ENCODE measurements at places on chromosomes 1 and 21.

- peak; percentile 1 for DNase-seq
These were observed 736 bp upstream of the ZMPSTE24 start for GRCh38 chr1:40257313-40257687.

DNA sequence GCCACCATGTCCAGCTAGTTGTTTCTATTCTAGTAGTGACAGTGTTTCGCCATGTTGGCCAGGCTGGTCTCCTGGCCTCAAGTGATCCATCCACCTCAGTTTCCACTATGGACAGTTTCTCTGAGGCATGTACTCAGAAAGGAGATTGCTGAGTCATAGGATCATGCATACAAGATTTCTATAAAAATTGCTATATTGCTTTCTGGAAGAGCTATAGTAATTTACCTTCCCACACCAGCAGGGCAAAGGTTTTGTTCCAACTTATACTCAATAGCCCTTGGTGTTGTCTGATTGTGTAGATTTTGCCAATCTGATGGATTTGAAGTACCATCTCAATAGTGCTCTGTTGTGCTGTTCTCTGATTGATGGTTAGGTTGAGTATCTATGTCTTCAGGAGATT is 15.6 kb upstream of the ATP1A1 start:
- no peak for DNase-seq

DNA sequence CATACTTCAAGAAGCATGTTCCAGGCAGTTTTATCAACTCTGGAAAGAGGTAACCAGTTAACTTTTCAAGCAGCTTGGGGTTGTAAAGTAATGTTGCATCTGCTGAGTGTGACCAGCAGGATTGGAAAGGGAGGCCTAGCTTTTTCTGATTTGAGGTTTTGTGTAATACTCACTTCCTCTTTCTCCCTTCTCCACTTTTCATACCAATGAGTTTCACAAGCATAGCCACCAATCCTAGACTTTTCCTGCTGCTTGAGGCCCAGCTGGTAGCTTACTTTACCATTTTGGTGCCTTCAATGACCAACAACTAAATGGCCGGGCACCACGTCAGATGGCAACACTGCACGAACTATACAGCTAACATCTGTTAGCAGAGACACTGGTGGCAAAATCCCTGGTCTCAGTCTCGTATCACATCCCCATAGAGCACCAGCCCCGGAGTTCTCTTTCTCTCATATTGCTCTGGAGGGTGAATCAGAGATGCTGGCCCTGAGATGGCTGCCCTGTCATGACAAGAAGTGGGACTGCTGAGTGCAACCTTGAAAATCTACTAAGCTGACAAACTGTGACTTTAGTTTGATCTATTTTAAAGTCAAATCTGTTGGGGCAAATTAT is 14.8 kb upstream of the GPR88 start:
- no peak for DNase-seq

GRCh38 chr1:159066108-159066507 is 10.5 kb downstream of the AIM2 start:
- no peak for DNase-seq

DNA sequence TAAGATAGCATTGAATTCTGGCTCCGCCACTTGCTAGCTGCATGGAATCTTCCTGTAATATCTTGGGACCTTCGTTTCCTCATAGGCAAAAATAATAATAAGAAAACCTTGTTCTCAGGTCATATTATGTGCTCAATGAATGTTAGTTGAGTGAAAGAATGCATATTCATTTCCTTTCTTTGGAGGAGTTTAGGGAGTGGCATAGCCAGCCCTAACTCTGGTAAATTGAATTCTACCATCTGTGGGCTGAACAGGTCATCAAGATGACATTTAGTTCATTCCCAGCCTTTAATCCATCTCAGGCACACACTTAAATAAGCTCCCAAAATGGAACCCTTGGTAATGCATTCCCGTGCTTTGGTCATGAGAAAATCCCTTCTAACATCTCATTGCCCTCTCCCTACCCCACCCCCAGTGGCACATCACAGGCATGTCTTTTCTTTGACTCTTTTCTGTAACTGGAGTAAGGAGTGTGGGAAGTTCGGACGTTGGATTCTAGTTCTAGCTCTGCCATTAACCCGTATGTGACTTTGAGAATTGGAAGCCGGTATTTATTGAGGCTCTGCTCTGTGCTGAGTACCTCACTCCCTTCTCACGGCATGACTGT is 13.2 kb upstream of the MYOG start:
- DNase-seq, result no peak

DNA sequence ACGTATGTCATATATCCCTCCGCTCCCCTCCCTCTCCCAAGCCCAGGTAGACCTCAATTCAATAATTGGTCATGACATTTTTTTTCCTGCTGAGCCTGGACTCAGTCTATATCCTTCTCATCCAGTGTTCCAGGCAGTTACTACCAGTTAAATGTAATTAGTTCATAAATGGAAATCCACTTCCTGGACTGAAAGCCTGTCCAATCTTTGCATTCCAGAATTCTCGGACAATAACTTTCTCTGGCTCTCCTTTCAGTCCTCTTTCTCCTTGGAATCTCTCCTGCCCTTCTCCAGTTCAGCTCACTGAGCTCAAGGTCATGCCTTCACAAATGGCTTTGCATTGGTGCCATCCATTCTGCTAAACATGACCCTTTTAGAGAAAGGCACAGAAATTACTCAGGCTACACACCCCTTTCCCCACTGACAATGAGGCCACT is 34.8 kb downstream of the VWA5B1 start:
- DNase-seq, result no peak

GRCh38 chr1:233655301-233655740 is 41.4 kb downstream of the KCNK1 start:
- DNase-seq, result no peak

GRCh38 chr21:16797966-16798365 is 714.9 kb upstream of the CXADR start:
- DNase-seq, result no peak

- DNase-seq, result no peak
These were observed 716.4 kb downstream of the AMY1C start for GRCh38 chr1:104466068-104466467.

- DNase-seq, result no peak
These were observed 6.5 kb downstream of the CNTN2 start for GRCh38 chr1:205049479-205049878.

DNA sequence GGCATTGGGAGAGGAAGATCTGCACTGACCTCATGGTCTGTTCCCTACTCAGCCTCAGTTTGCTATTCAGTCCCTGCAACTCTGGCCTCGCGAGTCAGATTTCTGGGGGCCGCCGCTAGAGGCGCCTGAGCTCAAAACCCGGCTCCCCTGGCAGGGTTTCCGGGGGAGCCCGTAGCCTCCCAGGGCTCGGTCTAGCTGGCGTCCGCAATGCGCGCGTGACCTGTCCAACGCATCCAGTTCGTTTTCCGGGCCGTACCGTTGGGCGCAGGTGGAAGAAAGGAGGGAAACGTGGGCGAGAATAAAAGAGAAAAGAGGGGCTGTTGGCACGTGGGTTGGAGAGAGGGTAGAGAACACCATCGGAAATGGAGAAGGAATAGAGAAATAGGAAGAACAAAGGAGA is at the start of gene ADAM30:
ADAM30 (minus strand) TSS at position 213 of the 400 bp plus-strand sequence; CDS start at position 34, 179 bp downstream.
- no peak for DNase-seq

- DNase-seq, result no peak
These were observed 842 bp upstream of the GCSAML start for GRCh38 chr1:247548092-247548491.

DNA sequence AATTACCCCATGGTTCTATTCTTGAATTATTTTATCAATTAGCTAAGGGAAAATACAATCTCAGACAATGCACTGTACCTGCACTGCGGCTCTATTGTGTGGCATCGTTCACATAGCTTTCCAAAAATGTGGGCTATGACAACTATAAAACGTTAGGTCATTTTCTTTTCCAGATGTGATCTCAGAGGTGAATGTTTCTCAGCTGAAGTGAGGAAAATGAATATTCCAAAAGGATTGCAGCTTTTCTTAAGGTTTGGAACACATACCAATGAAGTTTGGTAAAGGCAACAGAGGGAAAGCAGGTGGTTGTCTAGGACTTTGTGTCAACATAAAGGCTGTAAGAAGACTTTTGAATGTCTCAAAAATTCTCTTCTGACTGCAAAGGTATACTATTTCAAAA is 105.5 kb downstream of the NRIP1 start:
- DNase-seq, result no peak

DNA sequence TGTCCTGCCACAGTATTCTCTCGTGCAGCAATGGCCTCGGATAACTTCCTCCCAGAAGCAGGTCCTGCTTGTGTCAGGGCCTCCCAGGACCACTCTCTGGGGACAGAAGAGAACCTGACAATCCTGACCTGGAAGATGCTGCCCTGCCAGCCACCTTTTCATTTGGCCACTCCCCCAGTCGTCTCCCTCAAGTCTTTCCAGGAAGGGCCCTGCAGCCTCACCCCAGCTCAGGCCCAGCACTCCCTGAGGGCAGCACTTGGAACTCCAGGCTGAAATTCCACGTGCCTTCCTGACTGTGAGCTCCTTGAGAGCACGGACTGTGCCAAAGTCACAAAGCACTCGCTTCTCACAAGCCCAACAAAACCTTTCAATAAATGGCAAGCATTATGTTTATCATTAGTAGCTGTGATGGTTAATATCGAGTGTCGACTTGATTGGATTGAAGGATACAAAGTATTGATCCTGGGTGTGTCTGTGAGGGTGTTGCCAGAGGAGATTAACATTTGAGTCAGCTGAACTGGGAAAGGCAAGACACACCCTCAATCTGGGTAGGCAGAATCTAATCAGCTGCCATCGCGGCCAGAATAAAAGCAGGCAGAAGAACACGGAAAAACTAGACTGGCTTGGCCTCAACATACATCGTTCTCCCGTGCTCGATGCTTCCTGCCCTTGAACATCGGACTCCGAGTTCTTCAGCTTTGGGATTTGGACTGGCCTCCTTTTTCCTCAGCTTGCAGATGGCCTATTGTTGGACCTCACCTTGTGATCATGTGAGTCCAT is 2.3 kb upstream of the CLEC20A start:
- no peak for DNase-seq

GRCh38 chr1:23020706-23021405 is 1.6 kb downstream of the KDM1A start:
- no peak for DNase-seq

DNA sequence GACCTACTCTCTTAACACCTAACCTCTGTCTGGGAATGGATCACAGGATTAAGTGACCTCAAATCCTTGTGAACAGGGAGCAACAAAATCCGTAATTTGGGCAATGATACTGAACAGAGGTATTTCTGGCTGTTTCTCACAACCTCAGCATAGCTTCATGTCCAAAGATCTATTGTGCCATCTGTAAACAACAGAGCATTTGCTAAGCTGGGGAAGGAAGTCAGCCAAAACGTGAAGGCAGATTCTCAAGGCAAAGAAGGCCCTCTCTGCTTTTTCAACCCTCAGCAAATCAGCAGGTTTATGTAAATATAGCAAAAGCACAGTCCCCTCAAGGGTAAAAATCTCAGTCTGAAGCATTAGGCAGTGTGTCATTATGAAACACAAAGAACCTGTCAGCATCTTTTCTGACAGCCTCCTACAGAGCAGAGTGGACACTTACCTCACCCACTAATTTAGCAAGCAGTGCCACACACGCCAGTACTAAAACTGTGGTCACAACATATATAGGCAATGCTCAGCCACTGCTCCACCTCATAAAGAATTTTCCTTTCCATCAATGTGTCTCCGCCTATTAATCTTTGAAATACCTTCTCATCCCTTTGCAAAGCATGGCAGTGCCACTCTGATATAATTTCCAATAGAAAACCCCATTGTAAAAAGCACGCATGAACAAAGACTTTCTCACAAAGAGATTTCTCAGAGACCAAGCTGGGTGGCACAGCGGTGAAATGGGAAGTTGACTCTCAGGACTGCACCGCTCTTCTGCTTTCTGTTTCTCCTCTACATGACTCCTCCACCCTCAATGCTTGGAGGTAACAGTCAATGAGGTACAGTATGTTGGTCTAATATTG is 188.0 kb downstream of the RERE start:
- no peak for DNase-seq

DNA sequence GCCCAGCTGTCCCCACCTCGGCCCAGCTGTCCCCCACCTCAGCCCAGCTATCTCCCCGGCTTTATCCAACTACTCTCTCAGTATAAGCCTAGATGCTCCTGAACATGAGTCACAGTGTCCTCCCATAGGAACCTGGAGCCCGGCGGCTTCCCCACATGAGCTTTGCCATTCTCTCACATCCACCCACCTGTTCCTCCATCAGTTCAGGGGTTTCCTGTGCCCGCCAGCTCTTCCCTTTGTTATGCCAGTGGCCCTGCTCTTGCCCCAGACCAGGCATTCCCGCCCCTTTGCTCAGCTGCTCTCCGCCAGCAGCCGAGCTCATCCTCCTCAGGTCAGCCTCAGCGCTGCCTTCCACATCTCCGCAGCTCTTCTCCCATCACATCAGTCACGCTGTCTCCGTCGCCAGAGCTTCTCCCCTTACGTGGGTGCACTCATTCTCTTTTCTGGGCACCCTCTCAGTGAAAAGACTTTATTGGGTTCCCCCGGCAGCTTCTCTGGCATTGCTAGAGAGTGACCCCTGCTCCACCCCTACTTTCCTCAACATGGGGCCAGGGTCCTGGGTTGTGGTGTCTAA is 89.5 kb upstream of the CSF3R start:
- DNase-seq, result no peak

DNA sequence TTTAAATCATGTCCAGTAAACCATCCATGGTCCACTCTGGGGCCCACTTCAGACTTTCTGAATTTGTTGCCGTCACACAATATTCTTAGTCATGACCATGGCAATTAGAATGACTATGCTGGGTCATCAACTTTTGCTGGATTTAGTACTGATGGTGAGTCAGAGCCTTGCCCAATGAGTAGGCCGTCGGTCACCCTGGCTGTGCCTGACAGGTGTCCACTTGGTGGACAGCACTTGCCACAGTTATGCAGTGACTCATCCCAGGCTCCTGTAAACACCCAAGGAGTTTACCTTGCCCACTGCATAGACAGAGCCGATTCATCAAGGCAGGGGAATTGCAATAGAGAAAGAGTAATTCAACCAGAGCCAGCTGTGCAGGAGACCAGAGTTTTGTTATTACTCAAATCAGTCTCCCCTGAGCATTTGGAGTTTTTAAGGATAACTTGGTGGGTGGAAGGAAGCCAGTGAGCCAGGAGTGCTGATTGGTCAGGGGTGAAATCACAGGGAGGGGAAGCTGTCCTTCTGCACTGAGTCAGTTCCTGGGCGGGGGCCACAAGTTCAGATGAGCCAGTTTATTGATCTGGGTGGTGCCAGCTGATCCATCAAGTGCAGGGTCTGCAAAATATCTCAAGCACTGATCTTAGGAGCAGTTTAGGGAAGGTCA is 333.8 kb downstream of the PTPRU start:
- DNase-seq, result no peak

DNA sequence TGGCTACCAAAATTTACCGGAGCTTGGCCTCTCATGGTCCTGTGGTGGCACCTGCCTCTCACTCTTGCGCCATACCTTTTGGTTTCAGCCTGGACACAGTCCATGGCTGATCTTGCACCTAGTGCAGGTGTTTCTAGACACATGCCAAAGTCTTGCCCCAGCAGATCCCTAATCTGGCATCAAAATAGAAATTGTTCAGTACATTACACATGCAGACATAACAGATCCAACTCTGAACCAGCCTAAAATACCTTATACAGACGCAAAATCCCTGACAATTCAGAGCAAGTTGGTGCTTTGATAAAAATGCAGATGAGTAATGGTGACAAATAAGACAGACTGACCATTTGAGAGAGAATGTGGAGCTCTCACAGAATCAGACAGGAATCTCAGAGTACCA is 44.1 kb downstream of the NGF start:
- DNase-seq, result no peak

- no peak for DNase-seq
These were observed 671.4 kb upstream of the ADGRL2 start for GRCh38 chr1:81129366-81129765.

- DNase-seq, result no peak
These were observed at the start of gene TMEM200B for GRCh38 chr1:29123887-29124365. TMEM200B (minus strand) TSS chr1:29123903; CDS start chr1:29121828, 2,075 bp downstream.

All from iPS DF 6.9 (cell line).